ENCODE measurements at places on chromosomes 3 and 15.
A peak's percentile ranks its signal among the peaks of the same experiment; 100 is the strongest.

DNA sequence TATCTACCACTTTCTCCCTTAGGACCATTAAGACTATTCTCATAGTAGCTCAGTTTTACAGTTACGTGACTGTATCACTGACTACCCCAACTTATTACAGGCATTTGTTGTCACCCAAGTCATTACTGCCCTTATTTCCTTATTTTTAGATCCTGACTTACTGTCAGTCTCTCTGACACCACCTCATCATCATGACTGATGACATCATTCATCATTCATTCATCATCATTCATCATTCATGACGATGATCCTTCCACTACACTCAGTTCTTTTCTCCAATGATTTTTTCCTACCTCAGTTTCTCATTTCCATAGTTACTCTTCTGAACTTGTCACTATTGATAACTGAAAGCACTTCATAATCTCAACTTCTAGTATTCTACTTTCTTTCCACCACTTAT lies 83.8 kb downstream of the ADAM10 start:
- DNase-seq, result no peak

DNA sequence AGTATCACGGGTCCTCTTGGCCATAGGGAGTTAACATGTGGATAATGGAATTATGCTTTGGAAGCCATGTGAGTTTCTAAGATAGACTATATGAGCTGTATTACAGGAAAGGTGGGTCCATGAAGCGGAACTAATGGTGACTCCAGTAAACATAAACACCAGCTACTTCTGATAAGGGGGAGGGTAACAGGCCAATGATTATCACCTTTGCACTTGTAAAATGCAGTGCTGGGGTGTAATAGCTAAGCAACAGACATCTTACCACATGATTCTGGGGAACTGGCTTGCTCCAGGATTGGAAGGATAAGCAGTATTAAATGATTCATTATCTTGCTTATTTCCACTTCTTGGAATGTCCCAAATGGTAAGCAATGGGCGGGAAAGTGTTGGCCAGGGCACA lies 61.4 kb upstream of the CD47 start:
- DNase-seq, result no peak

DNA sequence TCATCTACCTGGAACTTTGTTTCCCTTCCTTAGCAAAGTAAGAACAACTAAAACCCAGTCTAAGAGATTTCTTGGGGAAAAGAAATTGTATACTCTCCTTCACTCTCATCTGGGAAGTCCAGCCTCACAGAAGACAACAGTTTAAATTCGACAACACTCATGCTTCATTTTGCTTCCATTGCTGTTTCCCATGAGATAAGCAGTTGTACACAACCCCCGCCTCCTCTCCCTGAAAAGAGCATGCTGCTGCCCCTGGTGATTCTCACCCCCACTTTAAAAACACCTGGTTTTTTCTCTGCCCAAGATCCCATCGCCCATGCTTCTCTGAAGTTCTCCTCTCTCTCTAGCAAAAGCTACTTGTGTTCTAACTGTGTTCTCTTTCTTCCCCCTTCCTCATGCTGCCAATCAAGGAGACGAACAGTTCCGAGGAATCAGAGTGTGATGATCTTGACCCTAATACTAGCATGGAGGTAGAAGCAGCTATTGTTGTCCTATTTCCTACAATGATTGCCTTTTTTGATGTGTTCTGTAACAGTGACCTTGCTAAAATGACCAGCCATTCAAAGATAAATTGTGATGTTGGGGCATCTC lies 51.1 kb upstream of the UMPS start:
- no peak for DNase-seq

- DNase-seq, result no peak
Measured at GRCh38 chr3:73481888-73482287, 142.9 kb downstream of the PDZRN3 start.

DNA sequence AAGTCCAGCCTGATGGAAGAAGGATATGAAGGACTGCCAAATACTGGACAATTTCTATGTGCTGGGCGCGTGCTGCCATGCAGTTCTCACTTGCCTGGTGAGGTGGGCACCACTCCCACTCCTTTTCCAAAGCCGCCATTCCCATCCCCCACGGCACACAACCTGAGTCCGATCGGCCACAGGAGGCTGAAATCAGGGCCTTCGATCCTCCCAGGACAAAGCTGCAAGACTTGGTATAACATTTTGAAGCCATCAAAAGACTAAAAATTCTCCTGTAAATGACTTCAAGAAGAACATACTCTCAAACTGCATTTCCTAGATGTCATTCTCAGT lies 3.1 kb upstream of the MAP6D1 start:
- DNase-seq, result no peak

DNA sequence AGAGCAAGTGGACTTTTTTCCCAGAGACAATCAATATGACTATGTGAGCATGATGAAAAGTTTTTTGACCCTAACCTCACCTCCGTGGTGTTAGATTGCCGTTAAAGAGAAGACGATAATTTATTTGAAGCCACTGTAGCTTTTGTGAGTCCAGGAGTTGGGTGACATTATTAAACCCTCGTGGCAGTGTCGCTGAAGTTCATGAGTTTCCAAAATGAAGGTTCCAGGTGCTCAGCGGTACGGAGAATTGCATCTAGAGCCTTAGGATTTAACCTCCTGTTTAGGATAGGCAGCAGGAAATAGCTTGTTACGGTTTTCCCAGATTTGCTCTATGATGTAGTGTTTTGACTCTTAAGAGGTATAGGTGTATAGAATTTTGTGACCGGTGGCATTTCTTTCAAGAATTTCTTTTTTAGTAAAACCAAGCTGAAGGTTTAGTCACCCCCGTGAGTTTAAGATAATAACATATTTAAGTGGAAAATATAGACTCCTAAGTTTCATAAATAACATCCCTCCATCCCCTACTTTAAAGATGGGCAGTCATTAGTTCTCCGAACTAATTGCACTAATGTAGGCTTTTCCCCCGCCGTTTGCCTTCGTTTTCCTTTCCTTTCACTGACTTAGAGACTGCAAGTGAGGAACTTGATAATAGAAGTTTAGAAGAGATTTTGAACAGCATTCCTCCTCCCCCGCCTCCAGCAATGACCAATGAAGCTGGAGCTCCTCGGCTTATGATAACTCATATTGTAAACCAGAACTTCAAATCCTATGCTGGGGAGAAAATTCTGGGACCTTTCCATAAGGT lies 2.0 kb downstream of the SMC4 start:
- peak; percentile 74 for DNase-seq

DNA sequence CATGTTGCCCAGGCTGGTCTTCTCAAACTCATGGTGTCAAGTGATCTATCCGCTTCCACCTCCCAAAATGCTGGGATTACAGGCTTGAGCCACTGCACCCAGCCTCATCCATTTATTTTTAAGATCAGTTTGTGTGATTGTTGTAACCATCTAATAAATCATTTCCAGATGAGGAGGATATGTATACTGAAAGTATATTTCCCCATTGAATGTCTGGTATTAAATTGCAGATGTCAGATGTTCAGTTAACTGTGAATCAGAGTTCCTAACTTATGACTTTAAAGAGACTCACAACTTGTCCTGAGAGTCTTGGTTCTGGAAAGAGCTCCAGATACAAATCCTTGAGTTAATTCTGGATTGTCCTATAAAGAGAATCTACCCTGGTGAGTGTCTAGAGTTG lies 62.4 kb downstream of the TRIM71 start:
- no peak for DNase-seq

DNA sequence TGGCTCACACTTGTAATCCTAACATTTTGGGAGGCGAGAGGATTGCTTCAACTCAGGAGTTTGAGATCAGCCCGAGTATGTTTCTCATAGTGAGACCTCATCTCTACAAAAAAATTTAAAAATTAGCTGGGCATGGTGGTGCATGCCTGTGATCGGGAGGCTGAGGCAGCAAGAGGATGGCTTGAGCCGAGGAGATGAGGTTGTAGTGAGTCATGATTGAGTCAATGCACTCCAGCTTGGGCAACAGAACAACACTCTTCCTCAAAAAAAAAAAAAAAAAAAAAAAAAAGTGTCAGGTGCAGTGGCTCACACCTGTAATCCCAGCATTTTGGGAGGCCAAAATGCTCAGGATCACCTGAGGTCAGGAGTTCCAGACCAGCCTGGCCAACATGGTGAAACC lies 2.4 kb downstream of the RPL39L start:
- DNase-seq, result peak; percentile 54

DNA sequence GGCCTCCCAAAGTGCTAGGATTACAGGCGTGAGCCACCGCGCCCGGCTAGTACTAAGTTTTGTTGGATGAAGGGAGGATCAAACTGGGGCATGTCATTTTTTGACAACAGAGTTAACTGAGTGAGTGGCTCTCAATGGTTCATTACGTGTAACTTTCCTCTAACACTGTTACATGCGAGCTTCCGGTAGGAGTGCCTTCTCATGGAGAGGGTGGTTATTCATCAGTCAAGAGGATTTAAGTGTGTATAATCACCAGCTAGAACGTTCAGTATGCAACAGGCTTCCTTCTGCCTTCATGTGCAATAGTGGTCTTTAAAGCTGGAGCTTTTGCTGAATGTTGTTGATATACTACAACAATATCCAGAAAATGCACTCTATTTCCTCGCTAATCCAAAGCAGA lies 19.1 kb upstream of the GOLGA8A start:
- no peak for DNase-seq

DNA sequence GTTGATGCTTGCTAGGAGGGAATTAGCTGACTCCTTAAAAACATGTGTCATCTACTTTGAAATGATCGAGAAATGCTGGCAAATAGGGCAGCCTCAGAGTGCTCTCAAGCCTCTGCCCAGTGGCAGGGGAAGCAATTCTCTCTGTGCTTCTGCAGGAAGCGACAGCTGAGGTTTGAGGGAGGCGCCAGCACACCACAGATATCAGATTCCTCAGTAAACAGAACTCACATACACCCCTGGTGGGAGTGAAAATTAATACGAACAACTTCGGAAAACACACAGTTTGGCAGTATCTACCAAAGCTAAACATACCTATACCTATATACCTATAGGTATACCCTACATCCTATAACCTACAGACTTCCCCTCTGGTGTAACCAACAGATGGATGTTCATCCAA lies 61.3 kb downstream of the NSMCE3 start:
- peak; percentile 6 for DNase-seq
